ENCODE measurements at places on chromosomes 6 and 20.

- DNase-seq: no peak
Observed at GRCh38 chr6:66538551-66539135, 831.6 kb upstream of the EYS start.

- DNase-seq: no peak
Observed at GRCh38 chr6:42278131-42278853, 60.6 kb upstream of the MRPS10 start.

DNA sequence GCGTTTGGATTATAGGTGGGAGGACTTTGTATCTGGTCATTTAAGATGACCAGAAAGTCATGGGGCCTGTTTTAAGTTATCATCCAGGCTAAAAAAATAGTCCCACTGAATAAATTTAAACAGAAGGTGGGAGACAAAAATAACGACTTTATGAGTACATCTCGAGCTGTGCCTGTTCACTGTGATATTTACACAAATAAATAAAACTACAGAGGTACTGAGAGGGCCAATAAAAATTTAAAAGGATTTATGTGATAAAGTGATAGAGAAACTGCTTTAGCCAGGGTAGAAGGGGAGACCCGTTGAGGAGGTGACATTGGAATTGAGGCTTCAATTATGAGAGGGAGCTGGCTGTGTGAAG is 53.4 kb upstream of the PMEPA1 start:
- no peak for DNase-seq

- DNase-seq: no peak
Observed at GRCh38 chr6:16840725-16841124, 79.5 kb upstream of the ATXN1 start.
